ENCODE measurements at places on chromosomes 5 and 9.

DNA sequence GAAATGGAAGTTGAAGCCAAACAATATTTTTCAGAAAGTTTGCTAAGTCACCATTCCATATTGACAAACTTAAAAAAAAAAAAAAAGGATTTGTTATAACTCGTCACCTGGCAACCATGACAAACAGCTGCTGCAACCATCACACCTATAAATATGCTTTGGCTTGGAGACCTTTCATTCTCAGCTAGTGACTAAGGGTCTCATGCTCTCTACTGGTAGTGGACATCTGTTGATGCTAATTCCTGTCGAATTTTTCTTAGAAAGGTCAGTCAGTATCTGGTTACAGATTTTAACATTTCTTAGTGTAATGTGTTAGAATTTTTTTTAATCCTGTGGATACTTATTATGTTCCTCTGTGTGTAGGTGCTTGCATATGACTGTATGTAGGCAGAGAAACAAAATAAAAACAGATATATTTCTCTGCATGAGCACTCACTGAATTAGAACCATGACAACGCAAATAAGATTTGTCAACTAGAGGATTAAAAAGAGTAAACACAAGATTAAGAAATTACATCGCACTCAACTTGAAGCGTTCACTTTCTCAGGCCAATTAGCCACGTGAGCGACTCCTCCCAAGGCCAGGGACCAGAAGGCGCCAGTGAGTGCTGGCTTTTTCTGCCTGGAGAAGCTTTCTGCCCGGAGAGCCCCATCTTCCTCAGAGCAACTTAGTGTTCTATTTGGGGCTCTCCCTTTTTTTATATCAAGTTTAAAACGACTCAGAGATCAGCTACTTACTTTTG, 27.0 kb upstream of the ZNF622 start:
- no peak for DNase-seq

DNA sequence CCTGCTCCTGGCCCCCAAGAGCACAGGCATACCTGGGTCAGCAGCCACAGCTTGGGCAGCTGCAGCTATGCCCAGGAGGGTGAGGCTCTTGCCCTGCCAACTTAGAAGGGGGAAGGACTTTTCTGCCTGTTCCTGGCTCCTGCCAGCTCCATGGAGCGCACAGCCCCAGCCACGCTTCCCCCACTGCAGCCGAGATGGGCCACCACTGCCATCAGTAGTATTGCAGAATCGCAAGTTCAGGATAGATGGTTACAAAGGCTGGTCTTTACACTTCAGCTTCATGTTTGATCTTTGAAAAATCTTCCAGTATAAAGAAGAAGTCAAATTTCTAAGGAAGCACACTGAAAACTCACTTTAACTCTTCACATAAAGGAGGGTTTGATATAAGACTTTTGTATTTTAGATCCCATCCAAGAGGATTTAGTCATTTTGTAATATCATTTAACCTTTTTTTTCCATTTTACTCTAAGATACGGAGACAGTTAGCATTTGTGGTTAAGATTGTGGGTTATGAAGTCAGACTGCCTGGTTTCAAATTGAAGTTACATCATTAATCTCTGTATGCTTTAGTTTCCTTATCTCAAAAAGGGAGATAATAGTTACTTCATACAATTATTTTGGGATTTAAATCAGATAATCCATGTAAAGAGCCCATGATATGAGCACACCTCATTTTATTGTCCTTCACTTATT, 81.8 kb downstream of the NLN start:
- DNase-seq, result no peak

GRCh38 chr5:81335946-81336345, 34.6 kb downstream of the ZCCHC9 start:
- DNase-seq, result no peak

- DNase-seq, result no peak
Measured at GRCh38 chr9:35940458-35941407, 17.2 kb downstream of the OR2S2 start.

GRCh38 chr5:113678924-113679575, 165.6 kb downstream of the YTHDC2 start:
- DNase-seq, result no peak

- no peak for DNase-seq
Measured at GRCh38 chr9:105244734-105245028, 230 bp downstream of the SLC44A1 start.

DNA sequence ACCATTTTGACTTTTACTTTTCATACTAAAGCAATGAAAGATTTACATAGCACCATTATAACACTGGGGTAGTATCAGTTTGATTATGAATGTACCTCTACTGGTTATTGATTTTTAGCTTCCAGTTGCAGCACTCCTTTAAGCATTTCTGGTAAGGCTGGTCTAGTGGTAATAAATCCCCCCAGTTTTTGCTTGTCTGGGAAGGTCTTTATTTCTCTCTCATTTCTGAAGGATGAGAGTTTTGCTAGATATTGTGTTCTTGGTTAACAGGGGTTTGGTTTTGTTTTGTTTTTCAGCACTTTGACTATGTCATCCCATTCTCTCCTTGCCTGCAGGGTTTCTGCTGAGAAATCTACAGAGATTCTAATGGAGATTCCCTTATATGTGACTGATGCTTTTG, 26.9 kb upstream of the IGFBPL1 start:
- DNase-seq, result no peak

DNA sequence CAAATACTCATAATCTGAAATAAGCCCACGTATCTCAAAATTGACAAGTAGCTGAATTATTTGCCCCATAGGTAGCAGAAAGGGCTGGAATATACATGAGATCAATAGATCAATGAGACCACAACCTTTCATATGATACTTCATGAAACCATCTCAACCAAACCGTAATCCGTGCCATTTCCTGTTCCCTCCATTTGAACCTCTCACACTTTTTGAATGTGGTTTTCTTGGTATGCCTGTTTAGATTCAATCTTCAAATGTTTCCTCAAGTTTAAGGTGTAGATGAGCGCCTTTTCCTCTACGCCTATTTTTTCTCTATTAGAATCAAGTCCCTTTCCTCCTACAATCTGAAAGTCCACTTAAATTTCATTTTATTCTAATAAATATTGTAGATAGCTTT, 805.5 kb downstream of the EFNA5 start:
- no peak for DNase-seq

DNA sequence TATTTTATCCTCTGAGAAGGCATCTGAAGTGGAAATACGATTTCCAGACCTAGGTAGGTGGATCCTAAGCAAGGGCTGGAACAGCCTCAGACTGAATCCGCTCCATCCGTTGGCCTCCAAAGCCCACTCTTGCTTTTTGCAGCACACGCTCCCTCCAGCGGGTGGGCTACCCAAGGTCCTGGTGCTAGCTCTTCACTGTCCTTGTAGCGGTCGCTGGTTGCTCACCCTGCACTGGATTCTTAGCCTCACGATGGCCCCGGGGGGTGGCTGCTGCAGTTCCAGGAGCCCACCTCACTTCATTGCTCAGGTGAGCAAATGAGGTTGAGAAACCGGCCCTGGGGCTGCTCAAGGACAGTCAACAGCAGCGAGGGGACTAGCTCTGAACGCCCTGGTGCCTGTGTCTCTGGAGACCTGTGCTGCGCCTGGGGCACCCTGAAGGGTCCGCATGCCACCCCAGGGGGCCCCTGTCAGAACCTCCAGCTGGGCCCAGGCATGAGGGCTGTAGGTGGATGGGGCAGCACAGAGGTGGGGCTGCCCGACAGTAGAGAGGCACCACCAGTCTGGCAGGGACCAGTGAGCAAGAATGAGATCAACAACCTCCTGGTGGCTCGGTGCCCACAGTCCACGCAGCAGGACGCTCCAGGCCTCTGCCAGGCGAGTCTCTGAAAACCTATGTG, 4.3 kb downstream of the MGAT4B start:
- DNase-seq, result no peak

GRCh38 chr9:2288309-2288708, 273.2 kb downstream of the SMARCA2 start:
- no peak for DNase-seq

DNA sequence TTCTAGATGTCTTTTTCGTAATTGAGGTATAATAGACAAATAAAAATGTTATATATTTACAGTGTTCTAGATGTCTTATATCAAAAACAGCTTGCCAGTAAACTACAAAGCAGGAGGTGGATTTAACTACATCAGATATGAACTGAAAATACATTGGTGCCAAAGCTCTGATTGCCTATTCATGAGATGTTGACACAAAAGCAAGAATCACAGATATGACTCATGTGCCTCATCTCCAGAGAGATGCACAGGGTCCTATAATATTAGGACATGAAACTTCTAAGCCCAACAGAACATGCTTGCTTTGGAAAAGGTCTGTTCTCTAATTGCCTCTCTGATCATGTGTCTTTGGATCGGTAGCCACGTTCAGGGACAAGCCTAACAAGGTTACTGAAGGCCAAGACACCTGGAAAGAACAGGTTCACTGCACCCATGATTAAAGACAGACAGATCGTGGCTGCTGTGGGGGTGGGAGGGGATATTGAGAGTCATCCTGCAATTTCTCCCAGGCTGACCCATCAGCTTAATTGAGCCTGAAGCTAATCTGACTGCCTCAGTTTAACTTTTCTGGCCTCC, 16.8 kb downstream of the ABCA1 start:
- DNase-seq, result no peak
